T-cell (primary cell): ENCODE measurements at places on chromosomes 5 and 9.
A peak's percentile ranks its signal among the peaks of the same experiment; 100 is the strongest.

GRCh38 chr5:63794979-63795378 lies 167.3 kb downstream of the HTR1A start:
- no peak for DNase-seq

GRCh38 chr9:2465921-2466460 lies 155.6 kb upstream of the VLDLR start:
- DNase-seq, result no peak

GRCh38 chr5:73722231-73722630 lies 96.2 kb downstream of the ARHGEF28 start:
- DNase-seq, result no peak

DNA sequence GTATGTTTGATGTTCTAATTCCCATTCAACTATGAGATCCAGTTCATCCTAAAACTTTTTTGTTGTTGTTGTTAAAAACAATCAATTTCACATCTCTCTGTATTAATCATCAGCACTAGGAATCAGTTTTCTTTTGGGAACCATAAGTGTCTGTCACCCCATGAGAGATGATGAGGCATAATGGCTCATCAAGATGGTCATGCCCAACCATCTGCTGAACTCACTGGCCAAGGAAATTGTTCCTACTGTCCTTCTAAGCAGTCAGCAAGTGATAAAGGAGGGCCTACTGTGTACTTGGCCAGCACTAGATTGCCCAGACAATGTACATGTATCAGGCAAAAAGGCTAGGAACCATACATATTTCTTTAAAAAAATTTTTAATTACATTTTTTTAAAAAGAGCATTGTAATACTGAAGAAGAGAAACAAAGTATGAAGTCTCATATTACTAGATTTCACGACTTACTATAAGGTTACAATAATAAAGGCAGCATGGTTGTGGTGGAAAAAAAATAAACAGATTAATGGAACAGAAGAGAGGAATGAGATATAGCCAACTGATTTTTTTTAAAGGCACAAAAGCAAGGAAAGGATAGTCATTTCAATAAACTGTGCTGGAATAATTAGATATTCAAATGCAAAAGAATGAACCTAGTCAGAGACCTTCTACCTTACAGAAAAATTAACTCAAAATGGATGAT lies 458.3 kb downstream of the SPOCK1 start:
- no peak for DNase-seq

DNA sequence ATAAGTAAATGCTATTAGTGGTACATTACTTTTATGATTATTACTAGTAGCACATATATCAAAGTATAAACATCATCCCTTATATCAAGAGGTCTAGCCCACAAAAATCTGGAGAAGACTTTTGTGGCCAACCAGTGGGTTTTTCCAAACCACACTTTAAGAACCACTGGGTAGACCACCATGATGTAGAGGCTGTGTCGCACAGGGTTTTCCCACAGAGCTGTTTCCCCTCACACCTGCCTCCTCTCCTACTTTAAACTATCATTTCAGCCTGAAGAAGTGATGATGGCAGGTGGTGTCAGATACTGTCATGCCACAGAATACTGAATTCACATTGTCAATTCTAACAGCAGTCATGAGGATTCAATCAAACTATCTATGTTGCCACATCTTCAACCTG lies 109.2 kb downstream of the FBXW11 start:
- DNase-seq, result no peak

DNA sequence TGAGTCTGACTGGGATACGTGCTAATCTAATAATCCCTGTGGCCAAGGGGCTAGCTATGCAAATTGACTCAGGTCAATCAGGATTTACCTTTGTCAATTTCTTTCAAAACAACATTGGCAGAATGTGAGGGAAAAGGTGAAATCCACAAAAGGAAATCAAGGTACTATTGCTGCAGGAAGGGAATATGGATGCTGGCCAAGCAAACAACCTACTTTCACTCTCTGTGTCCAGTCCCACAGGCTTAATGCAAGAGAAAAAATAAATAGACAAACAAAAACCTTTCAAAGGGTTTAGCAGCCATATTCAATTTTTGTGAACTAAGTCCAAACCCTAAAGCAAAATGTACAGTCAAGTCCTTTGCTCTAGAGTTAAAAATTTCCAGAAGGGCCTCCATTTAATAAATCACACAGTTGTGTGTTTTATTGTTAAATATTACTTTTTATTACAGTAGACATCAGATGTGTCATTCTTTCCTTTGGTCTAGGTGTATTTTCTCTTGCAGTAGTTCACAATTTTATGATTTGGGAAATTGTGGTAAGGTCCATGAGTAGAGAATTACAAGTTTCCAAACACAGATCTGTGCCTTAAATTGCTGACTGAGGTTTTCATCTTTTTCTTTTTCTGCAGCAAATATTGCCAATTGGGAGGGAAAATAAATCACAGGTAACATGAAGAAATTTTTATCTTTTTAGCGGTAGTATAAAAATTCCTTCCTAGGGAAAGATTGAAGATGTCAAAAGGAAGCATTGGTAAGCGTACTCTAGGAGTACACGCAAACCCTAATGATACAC lies 309.1 kb downstream of the DMAC1 start:
- no peak for DNase-seq

DNA sequence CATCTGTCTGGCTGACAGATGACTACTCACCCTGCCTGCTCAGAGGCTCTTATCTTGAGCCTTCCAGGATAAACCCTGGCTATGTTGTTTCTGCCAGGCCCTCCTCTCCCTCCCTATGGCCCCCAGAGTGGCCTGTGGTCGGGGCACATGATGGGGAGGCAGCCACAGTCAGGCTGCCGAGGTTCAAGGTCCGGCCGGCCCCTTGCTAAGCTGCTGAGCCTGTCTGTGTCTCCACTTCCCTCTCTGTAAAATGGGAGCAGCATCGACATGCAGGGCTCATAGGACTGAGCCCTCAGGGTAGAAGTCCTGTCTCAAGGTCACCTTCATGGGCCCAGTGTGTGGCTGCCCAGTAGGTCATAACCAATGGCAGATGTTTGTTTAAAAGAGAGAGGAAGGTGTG lies 28.5 kb downstream of the WNK2 start:
- no peak for DNase-seq

- no peak for DNase-seq
Observed at GRCh38 chr5:129046151-129046550, 48.4 kb upstream of the ISOC1 start.

DNA sequence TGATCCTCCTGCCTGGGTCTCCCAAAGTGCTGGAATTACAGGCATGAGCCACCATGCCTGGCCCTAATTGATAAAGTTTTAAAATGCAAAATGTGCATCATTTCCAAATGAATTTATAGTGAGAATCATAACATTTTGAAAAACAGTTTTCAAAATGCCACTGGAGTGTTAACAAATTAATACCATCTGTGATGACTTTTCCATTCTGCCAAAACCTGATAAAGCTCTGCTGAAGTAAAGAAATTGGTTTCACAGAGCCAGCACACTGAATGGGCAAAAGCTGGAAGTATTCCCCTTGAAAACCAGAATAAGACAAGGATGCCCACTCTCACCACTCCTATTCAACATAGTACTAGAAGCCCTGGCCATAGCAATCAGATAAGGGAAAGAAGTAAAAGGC lies 89.6 kb downstream of the MUSK start:
- no peak for DNase-seq

DNA sequence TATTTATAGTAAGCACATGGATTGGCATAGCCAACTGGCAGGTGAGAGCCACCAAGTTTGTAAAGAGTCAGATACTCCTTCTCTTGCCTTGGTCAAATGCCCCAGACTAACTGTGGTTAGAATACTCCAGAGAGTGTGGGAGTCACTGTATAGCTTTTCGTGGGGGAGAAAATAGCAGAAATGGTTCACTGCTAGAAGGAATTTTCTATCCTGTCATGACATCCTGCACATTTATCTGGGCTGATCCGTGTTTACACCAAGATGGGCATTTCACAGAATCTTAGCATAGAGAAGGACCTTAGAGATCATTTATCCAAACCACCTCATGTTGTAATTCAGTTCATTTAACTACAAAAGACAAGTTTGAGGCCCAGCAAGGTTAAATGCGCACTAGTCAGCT lies 460.8 kb downstream of the ENC1 start:
- no peak for DNase-seq

GRCh38 chr5:151970885-151971284 lies 46.2 kb upstream of the GLRA1 start:
- no peak for DNase-seq

- DNase-seq, result no peak
Observed at GRCh38 chr5:154989626-154990025, 23.9 kb upstream of the KIF4B start.

- no peak for DNase-seq
Observed at GRCh38 chr5:68149189-68149588, 66.4 kb upstream of the PIK3R1 start.

GRCh38 chr5:172713113-172713808 lies 57.7 kb downstream of the DUSP1 start:
- DNase-seq, result peak; percentile 67

DNA sequence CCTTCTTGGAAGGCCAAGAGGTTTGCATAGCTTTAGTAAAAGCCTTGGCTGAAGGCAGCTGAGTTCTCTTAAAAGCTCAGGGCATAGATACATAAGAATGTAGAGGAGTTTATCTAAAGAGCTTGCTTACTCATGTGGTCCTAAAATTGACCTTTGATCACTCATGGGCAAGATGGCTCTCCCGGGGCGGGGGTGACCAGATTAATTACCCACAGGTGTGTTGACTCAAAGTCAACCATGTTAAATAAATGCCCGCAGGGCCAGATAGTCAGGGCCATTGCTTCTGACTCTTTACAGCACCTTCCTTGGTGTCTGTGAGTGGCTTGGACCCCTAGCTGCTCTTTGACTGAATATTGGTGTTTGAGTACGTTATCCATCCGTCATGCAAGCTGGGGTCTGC lies 33.1 kb upstream of the GHR start:
- no peak for DNase-seq

DNA sequence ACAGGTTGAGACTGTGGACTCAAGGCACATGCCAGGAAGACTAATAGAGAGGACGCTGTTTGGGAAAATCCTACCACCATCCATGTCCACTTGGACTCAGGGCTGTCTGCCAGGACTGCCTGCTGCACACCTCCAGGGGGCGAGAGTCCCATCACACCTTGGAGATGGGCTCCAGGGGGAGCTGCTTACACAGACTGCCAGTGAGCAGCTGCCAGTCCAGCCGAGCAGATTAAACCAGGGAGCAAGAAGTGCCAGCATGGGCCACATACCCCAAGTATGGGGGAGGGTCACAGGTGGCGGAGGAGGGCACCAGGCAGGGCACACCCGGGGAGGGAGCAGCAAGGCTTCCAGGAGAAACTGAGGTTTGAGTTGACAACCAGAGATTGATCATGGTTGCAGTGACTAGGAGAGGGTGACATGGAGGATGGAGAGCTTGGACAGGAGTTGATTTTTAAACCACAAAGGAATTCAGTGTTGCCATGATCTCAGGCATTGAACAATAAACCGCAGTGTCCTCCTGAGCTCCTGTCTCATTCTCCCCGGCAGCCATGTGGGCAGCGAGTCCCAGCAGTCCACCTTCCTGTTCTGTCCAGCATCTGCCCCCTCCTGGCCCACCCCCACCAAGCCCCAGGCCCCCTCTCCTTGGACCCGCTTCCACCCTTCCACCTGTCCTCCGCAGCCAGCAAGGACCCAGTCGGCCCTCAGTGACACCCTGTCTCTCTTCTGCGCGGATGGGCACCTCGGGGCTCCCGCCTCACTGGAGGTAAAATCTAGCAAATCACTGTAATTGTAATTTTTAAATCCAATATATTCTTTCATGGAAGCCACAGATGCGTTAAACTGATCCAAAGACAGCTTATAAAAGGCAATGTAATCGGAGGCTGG lies 3.1 kb upstream of the VAV2 start:
- no peak for DNase-seq

DNA sequence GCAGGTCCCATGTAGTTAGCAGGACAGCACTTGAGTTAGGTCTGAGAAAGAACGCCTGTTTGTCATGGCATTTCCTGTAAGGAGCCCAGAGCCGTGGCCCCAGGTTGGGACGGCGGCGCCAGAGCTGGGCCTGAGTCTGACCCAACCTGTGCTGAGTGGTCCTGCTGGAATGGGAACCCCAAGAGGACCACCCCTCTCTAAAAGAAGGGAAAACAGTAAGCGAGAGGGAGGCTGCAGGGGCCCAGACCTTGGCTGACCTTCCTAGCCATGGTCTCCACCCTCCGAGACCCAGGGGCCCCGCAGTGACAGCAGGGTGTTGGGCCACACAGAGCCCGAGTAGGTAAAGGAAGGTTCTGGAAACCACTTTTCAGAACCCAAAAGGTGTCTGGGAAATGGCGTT lies 1.8 kb upstream of the LRRC14B start:
- no peak for DNase-seq

DNA sequence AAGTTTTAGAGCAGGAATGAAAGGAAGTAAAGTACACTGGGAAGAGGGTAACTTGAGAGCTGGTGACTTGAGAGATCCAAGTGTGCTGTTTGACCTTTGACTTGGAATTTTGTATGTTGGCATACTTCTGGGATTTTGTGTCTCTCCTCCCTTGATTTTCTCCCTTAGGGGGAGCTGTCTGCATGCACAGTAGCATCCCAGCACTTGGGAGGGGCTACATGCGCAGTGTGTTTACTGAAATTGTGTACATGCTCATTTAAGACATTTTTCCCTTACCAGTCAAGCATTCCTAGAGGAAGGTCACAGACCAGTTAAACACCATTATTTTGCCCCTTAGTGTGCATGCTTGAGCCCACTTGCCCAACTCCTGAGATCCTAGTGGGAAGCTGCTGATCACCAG lies 120.1 kb downstream of the ZNF622 start:
- no peak for DNase-seq

DNA sequence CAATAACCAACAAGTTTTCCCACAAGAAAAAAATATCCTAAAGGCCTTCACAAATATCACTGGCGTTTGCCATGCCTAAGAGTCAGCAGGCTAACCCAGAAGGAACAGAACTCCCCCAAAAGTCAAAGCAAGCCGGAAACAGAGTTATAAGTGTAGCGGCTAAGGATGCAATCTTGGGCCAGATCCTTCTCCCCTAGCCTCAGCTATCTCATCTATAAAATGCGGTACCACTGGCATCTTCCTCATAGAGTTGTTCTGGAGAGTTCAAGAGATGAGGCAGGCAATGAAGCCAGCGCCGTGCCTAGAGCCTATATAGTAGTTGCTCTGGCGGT lies 632 bp downstream of the DPM2 start:
- no peak for DNase-seq

DNA sequence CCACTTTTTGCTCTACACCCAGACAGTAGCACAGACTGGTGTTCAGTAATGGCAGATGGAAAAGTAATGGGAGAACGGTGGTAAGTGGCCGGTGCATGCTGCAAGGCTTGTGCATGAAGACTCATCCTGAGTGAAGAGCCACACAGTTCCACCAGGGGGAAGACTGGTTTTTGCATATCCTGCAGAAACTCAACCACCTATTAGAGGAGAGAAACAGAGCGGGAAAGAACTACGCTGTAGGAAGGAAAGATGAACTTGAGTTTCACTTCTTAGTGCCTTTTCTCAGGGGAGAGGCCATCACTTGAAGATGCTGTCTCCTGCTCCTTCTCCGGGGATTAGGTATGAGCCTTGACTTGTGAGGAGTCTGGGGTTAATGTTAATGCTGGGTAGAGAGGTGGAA lies 9.4 kb upstream of the PRSS3 start:
- DNase-seq, result no peak

- peak; percentile 1 for DNase-seq
Observed at GRCh38 chr9:75889577-75889976, 896 bp upstream of the PCSK5 start.
